ENCODE measurements at places on chromosomes 3 and 15. TPM values are rescaled to one million over a fixed set of nuclear protein-coding genes. Genes with fewer than 3 reads are reported as not detected.
A peak's percentile ranks its signal among the peaks of the same experiment; 100 is the strongest.

GRCh38 chr3:177045767-177046166 is 151.5 kb downstream of the TBL1XR1 start:
- no peak for DNase-seq

DNA sequence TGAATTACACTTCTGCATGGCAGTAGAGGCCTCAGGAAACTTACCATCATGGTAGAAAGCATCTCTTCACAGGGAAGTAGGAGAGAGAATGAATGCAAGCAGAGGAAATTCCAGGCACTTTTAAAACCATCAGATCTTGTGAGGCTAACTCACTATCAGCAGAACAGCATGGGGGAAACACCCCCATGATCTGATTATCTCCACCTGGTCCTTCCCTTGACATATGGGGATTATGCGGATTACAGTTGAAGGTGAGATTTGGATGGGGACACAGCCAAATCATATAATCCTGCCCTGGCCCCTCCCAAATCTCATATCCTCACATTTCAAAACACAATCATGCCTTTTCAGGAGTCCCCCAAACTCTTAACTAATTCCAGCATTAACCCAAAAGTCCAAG is 691.1 kb downstream of the SI start:
- DNase-seq: no peak

GRCh38 chr3:176479248-176479647 is 718.0 kb downstream of the TBL1XR1 start:
- no peak for DNase-seq

- DNase-seq: no peak
These were observed 103.9 kb downstream of the FBN1 start for GRCh38 chr15:48541341-48542278.

GRCh38 chr3:65871305-65872141 is 167.2 kb downstream of the MAGI1 start:
- peak; percentile 55 for DNase-seq

- DNase-seq: no peak
These were observed 18.6 kb downstream of the DUOX1 start for GRCh38 chr15:45148076-45149059.

- no peak for DNase-seq
These were observed 2.9 kb downstream of the NGRN start for GRCh38 chr15:90268415-90268814.

GRCh38 chr15:88431441-88431840 is 35.7 kb downstream of the MRPL46 start:
- DNase-seq: no peak

GRCh38 chr3:30578986-30579579 is 27.3 kb upstream of the TGFBR2 start:
- DNase-seq: no peak

DNA sequence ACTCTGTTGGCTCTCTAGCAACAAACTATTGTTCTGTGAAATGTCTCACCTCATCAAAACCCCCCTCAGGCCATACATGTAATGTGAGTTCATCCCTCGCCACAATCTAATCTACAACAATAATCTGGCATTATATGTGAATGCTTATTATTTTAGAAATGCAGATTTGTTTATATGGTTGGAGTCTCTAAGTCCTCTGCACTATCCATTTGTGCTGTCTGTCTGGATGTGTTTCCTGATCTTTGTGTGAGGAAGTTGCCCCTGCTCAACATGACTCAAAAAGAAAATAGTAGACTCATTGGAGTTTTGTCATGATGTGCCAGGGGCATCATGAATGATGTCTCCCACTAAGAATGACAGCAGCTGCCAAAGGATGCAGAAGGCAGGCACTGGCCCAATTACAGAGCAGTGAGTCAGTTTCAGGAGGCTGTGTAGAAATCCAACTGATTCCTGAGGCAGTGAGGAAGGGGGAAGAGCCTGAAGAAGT is 161.6 kb upstream of the PDZRN3 start:
- DNase-seq: peak; percentile 66

GRCh38 chr15:39447346-39447745 is 133.5 kb upstream of the THBS1 start:
- DNase-seq: no peak

DNA sequence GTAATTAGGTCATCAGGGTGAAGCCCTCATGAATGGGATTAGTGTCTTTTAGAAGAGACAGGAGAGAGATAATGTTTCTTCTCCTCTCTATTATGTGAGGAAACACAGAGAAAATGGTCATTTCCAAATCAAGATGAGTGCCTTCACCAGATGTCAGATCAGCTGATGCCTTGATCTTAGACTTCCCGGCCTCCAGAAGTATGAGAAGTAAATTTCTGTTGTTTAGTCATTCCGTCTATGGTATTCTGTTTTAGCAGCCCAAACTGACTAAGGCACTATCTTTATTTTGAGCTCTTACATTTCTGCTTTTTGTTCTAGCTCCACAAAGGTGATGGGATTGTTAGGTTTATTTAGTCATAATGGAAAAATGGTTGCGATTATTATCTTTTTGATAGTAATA is 273.2 kb upstream of the GADL1 start:
- no peak for DNase-seq

DNA sequence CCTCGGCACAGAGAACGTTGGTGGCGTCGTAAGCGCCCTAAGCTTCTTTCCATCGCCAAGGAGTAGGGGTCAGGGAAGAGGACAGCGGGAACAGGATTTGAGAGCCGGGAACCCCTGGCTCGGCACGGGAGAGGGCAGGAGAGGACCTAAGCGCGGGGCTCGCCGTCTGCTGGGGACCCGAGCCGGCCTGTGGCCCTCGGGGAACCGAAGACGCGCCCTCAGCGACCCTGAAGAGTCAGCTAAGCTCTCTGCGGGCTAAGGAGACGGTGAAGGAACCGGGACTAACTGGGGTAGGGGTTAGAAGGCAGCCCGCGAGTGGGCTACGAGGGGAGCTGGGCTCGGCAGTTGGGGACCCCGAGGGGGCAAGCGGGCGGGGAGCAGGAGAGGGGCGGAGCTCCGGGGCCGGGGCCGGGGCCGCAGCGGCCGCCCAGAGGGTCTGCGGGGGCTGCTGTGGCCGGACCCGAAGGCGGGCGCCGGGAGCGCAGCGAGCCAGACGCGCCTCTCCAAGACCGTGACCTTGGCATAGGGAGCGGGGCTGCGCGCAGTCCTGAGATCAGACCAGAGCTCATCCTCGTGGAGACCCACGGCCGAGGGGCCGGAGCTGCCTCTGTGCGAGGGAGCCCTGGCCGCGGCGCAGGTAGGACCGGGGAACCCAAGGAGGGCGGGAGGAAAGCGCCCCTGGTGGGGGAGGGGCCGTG is 574 bp downstream of the CASR start:
- no peak for DNase-seq

DNA sequence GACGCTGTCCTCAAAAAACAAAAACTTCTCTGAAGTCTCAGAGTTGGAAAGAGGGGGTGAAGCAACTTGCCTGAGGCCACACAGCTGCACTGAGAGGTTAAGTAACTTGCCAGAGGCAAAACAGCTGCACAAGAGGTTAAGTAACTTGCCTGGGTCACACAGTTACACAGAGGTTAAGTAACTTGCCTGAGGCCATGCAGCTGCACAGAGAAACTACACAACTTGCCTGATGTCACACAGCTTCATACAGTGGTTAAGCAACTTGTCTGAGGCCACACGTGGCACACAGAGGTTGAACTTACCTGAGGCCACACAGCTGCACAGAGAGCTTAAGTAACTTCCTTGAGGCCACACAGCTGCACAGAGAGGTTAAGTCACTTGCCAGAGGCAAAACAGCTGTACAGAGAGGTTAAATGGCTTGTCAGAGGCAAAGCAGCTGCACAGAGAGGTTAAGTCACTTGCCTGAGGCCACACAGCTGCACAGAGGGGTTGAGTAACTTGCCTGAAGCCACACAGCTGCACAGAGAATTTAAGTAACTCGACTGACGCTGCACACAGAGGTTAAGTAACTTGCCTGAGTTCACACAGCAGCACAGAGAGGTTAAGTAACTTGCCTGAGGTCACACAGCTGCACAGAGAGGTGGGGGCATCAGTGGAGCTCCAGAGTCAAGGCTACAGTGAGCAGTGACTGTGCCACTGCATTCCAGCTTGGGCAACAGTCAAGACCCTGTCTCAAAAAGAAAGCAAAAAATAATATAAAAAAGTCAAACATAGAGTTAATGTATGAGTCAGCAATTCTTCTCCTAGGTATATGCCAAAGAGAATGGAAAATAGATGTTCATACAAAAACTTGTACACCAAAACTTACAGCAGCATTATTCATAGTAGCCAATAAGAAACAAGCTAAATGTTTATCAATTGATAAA is 12.0 kb upstream of the ACAD9 start:
- DNase-seq: no peak

Gene ESYT3
- total RNA-seq: 71.0 TPM

Gene CAPN3
- 28.4 TPM for total RNA-seq

Gene TM4SF18
- total RNA-seq: 28.5 TPM

Data from lung (tissue), 17 donors.